ENCODE measurements at places on chromosomes 3 and 15.

DNA sequence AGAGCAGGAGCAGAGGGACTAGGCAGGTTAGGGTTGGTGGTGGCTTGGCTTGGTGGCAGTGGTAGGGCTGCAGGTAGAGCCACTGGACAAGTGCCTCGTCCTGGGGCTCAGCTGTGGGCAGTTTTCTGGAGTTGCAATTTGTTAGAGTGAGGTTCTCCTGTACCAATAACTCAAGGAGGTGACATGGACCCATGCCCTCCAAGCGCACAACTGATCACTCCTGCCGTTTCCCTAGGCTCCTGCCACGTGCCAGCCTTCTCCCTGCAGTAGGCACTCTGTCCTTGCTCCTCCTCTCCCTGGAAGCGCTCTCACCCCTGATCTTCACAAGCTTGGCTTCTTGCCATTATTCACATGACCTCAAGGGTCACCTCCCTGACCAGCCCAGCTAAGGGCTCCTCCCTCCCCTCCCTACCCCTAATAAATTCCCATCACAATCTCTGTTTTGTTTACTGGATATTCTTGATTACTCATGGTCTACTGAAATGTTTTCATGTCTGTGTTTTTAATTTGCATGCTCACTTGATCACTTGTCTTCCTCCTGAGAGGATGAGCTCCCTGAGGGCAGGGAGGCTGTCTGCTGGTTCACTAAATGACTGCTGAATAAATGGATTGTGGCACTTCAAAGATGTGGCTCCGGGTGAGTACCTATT lies 3.3 kb downstream of the WNT7A start:
- no peak for DNase-seq

DNA sequence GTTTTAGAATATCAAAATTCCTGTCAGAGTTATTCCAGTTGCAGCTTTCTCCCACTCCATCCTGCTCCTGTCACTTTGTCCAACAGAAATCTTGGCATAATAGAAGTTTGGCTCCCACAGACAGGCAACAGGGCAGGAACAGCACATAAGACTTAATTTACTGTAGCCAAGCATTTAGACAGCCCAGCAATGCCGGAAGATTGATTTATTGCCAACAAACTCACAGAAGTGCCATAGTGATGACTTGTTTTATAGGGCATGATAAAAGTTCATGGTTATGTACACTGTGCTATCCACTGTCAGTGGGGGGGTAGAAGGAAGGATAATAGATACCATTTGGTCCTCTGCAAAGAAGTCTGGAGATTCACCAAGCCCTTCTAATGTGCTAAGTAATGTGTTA lies 98.3 kb upstream of the CBLB start:
- no peak for DNase-seq

DNA sequence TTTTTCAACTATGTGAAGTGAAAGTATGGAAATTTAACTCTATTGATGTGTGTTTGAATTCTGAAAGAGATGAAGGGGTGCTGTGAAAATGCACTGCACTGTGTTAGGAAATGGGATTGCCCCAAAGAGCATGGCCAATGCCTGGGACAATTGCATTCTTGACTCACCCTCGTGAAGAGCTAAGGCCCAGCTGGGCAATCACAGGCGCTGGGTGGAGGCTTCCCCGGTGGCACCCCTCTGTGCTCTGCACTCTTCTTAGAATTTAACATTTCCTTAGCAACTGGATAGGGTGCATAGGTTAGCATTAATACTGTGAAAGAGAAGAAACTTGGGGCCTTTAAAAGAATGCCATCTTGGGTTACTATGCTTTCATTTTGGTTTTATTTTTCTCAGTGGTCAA lies 179.9 kb upstream of the GOLIM4 start:
- no peak for DNase-seq

GRCh38 chr3:128488636-128488990 lies 4.4 kb downstream of the GATA2 start:
- no peak for DNase-seq

GRCh38 chr3:167830007-167830406 lies 94.5 kb downstream of the SERPINI1 start:
- DNase-seq: no peak

DNA sequence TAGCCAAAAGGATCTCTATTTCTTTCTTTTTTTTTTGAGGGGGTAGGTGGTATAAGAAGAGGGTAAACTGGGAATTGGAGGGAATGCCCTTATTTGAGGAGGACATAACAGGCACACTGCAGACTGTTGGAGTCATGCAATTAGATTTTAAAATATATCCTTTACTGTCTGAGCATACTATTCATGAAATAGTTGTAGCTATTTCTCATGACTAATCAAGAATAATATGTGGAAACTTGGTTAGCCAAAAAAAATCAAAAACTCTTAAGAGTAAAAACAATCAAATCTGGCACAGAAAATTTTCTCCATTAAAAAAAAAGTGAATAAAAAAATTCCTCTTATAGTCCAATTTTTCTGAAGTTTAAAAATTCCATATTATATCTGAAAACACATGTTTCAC lies 174.9 kb downstream of the SCAPER start:
- no peak for DNase-seq

- no peak for DNase-seq
These were observed 94.1 kb upstream of the MRPL3 start for GRCh38 chr3:131596884-131597283.

- no peak for DNase-seq
These were observed 249.7 kb upstream of the CNTN4 start for GRCh38 chr3:1848935-1849334.
